NCI-H1694 treated with DMSO at 0.1 percent for 48 hours (cell line): ENCODE measurements at places on chromosomes 2 and 18.

GRCh38 chr2:16620590-16620989, 45.0 kb downstream of the CYRIA start:
- no peak for DNase-seq

DNA sequence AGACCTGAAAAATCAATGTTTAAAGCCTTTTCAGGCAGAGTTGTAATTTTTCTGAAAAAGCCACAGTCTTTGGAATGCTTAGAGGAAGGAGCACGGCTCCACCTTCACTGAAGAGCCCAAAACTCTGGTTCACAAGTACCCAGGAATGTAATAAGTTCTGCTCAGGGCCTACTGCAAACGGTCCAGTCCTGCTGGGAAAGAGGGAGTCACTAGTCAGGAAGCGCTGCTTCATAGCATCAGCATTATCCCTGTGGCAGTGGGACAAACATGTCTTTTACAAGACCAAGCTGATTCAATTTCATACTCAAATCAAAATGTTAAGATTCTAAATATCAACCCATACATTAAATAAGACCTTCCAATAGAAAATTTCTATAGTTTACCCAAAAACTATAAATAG, 152.9 kb upstream of the PGAP1 start:
- peak; percentile 30 for DNase-seq

DNA sequence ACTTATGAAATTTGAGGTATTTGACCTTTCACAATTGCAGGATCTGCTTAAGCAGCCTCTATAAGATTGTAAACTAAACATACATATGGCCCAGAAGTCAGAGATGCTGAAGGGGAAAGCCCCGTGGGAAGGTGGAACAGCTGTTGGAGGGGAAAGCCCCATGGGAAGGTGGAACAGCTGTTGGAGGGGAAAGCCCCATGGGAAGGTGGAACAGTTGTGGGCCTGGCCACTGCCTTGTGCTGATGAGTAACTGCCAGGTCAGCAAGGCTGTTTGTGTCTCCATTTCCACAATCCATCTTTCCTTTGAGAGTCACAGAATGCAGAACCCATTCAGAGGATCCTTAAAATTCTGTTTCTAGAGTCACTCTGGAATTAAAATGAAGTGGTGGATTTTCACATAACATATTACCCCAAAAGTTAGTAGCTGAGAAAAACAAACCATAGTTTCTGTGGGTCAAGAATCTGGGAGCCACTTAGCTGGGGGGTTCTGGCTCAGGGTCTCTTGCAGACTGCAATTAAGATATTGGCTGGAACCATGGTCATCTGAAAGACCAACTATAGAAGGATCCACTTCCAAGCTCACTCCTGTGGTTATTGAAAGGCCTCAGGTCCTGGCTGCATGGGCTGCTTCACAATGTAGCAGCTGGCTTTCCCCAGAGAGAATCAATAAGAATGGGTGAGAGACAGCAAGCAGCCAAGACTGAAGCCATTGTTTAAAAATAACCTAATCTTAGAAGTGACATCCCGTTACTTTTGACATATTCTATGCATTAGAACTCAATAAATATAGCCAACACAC, 86.6 kb upstream of the CAVIN2 start:
- DNase-seq = peak; percentile 33

DNA sequence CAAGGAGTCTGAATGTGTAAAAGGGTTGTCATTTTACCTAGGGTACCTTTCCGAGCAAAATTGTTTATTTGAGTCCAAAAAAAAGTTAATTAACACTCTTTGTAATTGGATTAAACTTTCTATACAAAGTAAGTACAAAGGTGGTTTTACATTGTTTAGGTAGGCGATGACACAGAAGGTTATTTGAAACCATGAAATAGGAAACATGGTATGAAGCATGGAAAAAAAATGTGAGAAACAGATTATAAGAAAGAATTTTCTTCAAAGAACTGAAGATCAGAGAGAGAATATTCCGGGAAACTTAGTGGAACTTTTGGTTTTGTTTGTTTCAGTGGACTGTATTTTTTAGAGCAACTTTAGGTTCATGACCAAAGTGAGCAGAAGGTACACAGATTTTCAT, 32.7 kb downstream of the CARF start:
- no peak for DNase-seq
